Breast epithelium (tissue), 4 donors: ENCODE measurements at places on chromosomes 3 and 15.

DNA sequence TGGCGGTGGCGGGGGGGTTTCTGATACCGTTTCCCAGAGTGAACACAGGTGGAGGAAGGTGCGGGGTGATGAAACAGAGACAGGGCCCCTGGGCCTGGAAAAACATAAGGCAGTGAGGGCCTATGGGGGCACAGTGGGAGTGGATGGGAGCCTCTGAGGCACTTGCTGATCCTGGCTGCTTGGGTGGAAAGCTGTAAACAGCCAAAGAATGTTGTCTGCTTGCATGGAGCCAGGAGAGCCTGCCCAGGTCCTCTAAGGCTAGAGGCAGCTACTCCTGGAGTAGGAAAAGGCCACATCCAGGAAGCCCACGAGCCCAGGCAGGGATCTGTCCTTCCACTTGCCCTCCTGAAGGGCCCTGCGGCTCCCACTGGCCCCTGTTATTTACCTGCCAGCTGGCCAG lies 2.9 kb upstream of the SEMA3B start:
- peak overlapping the region; percentile 94 for H3K27ac ChIP-seq
- peaks cover 51% of the 10 kb centered on the region for H3K4me1 ChIP-seq
- no peaks in the 10 kb centered on the region for H3K36me3 ChIP-seq
- DNase-seq: no peak
- no peaks in the 10 kb centered on the region for H3K27me3 ChIP-seq

- DNase-seq: no peak
- H3K27ac ChIP-seq: peak overlapping the region; percentile 40
- H3K27me3 ChIP-seq: no peaks in the 10 kb centered on the region
- H3K4me3 ChIP-seq: no peak overlapping the region
Measured at GRCh38 chr3:171831936-171832335, 11.2 kb upstream of the TMEM212 start.

DNA sequence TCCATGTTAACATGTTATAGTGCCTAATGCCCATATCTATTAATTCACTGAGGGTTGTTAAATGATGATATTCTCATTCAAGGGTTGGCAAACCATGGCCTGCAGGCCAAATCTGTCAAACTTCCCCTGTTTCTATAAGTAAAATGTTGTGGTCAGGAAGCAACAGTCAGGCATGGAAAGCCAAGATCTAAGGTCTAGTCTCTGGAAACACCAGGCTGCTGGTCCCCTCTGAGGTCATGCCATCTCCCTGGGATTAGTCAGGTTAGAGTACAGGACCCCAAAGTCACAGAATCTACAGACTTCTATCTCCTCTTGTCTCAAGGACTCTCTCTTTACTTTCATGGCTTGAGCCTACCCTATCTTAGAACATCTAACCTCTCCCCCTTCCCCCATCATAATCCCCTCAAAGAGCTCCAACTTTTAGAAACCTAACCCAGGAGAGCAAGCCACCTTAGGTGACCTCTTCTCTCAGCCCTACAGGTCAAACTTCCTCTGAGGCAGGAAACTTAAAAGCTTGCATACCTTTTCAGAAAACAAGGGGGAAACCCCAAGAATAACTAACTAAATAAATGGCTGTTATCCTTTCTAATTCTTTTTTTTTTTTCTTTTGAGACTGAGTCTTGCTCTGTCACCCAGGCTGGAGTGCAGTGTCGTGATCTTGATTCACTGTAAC lies 15.3 kb upstream of the HERC1 start:
- H3K27me3 ChIP-seq: no peaks in the 10 kb centered on the region
- no peak for DNase-seq
- H3K27ac ChIP-seq: no peak overlapping the region

DNA sequence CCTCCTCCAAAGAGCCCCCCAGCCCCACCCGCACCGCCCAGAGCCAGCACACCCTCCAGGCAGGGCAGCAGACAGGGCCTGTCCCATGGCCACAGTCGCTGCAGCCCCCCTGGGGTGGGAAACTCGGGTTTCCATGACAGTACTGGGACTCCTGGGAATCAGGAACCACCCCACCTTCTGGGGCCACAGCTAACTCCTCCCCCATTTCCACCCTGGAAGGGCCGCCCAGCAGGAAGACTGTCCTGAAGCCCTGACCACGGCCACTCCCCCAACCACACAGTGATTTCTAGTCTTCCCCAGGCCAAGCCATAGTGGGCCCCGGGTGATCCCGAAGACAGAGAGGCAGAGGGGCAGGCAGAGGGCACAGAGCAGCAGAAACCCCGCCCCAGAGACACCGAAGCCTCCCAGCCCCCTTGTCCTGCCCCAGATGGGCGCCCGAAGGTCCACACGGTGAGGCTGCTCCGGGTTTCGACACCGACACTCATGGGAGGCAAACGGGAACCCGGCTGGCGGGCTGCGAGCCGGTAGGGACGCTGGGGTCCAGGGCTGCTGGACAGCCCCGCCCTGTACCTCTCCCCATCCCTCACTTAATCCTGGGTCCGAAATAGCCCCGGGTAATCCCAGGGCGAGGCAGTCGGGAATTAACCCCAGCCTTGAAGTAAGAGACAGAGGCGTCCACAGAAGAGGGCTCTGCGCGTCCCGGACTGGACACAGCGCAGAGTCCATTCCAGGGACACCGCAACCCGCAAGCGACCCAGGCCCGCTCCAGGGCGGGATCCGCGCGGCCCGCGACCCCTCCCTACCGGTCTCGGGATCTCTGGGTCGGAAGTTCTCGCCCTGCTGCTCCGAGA lies 138.4 kb downstream of the NUP210 start:
- H3K36me3 ChIP-seq: no peaks in the 10 kb centered on the region
- H3K4me3 ChIP-seq: peak overlapping the region; percentile 30
- H3K27me3 ChIP-seq: peaks cover 37% of the 10 kb centered on the region

GRCh38 chr3:33447958-33448357 lies 7.8 kb upstream of the UBP1 start:
- no peaks in the 10 kb centered on the region for H3K27me3 ChIP-seq
- no peaks in the 10 kb centered on the region for H3K36me3 ChIP-seq
- DNase-seq: no peak
- no peak overlapping the region for H3K27ac ChIP-seq
- no peak overlapping the region for H3K4me3 ChIP-seq
- H3K4me1 ChIP-seq: no peaks in the 10 kb centered on the region

DNA sequence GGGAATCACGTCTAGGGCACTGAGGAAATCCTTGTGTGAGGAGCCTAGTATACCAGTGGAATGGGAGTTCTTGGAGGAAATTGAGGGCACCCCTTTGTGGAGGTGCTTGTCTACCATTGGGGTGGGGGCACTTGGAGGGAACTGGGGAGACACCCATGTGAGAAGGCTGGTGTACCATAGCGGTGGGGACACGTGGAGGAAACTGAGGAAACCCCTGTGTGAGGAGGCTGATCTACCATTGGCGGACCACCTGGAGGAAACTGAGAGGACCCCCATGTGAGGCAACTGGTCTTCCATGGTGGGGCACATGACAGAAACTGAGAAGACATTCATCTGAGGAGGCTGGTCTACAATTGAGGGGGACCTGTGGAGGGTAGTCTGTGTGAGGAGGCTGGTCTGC lies 164.5 kb downstream of the FBLN2 start:
- no peak overlapping the region for H3K4me3 ChIP-seq
- peak; percentile 0 for DNase-seq
- no peaks in the 10 kb centered on the region for H3K36me3 ChIP-seq
- no peaks in the 10 kb centered on the region for H3K4me1 ChIP-seq
- H3K27ac ChIP-seq: no peak overlapping the region

GRCh38 chr3:9222049-9222448 lies 27.4 kb downstream of the SRGAP3 start:
- H3K4me3 ChIP-seq: no peak overlapping the region
- H3K27me3 ChIP-seq: no peaks in the 10 kb centered on the region
- no peak overlapping the region for H3K27ac ChIP-seq

DNA sequence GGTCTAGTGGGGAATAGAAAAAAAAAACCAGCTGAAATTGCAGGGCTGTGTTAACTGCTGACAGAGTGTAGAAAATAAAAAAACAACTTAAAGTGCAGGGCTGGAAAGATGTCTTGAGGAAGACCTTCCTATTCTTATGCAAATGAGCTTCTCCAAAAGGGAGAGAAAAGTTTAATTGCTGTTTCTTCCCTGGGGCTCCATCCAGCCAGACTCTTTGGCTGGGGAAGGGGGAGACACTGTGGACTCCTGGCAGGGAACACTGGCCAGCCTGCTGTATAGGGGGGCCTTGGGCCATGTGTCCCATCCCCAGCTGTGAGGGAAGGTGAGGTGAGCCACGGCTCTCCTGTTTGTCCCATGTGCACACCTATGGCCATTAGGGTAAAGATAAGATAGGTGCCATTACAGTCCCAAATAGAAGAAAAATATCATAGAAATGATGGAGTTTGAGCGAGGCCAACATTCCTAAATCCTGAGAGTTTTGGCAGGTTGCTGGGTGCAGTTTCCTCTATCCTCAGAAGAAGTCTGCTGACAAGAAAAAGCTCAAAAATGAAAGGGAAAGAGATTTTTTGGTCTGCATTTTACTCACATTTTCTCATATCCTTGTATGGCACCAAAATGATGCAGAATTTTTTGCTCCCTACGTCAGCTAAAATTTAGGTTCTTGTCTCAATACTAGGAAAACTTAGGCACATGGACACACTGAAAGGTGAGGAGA lies 901.7 kb downstream of the PLOD2 start:
- no peaks in the 10 kb centered on the region for H3K27me3 ChIP-seq
- H3K4me3 ChIP-seq: no peak overlapping the region
- no peak overlapping the region for H3K27ac ChIP-seq
- DNase-seq: no peak

- no peaks in the 10 kb centered on the region for H3K27me3 ChIP-seq
- H3K4me1 ChIP-seq: no peaks in the 10 kb centered on the region
- peak within 1 kb of the TSS; percentile 84 for H3K4me3 ChIP-seq
- H3K27ac ChIP-seq: peak within 1 kb of the TSS; percentile 93
- peak; percentile 80 for DNase-seq
Measured at GRCh38 chr3:124887177-124887931, at the start of gene ITGB5. TSS of gene ITGB5 (minus strand) at chr3:124887365. CDS start at chr3:124887000, 365 bp downstream.

DNA sequence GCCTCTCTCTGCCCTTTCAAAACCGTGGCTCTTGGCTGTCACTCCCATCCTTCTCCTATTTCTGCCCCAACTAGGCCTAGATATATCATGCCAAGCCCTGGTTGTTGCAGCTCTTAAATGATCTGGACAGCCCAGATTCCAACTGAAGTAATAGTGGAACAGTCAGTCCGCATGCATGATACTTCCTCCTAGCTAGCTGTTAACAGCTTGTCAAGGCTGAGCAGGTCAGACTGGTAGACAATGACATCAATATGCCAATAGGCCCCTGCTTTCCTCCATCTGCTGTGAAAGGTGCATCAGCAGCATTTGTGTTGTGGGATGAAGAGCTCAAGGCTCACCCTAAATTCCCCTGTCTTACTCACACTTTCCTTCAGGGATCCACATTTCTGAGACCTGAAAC lies 527.7 kb upstream of the TGFBR2 start:
- DNase-seq: no peak
- no peaks in the 10 kb centered on the region for H3K27me3 ChIP-seq
- no peak overlapping the region for H3K27ac ChIP-seq
- H3K4me3 ChIP-seq: no peak overlapping the region
- H3K36me3 ChIP-seq: no peaks in the 10 kb centered on the region
- no peaks in the 10 kb centered on the region for H3K4me1 ChIP-seq

- no peaks in the 10 kb centered on the region for H3K27me3 ChIP-seq
- H3K4me3 ChIP-seq: no peak overlapping the region
- no peak overlapping the region for H3K27ac ChIP-seq
- no peaks in the 10 kb centered on the region for H3K36me3 ChIP-seq
- no peak for DNase-seq
Measured at GRCh38 chr3:38210141-38210757, 44.9 kb downstream of the OXSR1 start.

- no peaks in the 10 kb centered on the region for H3K36me3 ChIP-seq
- no peaks in the 10 kb centered on the region for H3K27me3 ChIP-seq
- no peak for DNase-seq
- H3K27ac ChIP-seq: peak overlapping the region; percentile 41
- H3K4me1 ChIP-seq: peaks cover 3% of the 10 kb centered on the region
Measured at GRCh38 chr3:58529516-58530353, 7.3 kb downstream of the ACOX2 start.

DNA sequence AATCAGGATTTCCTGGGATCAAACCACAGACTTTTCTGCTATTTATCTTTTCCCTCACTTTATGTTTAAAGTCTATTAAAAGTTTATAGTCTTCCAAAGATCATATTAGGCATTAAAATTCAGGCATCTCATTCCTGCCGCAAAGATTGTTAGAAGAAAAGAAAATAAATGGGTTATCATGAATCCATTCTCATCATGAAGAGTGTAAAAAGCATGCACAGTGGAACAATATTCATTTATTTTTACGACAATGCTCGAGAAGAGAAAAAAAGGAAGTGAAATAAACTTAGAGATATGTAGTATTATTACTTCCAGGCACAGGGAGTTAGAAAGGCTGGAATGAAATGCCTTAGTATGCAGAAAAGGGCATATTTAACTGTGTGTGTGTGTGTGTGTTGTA lies 213.7 kb upstream of the PLSCR5 start:
- no peaks in the 10 kb centered on the region for H3K27me3 ChIP-seq
- no peaks in the 10 kb centered on the region for H3K4me1 ChIP-seq
- no peak overlapping the region for H3K27ac ChIP-seq
- H3K4me3 ChIP-seq: no peak overlapping the region

GRCh38 chr15:56040081-56041035 lies 46.9 kb upstream of the NEDD4 start:
- no peak overlapping the region for H3K4me3 ChIP-seq
- no peaks in the 10 kb centered on the region for H3K36me3 ChIP-seq
- DNase-seq: no peak
- H3K27ac ChIP-seq: peak overlapping the region; percentile 1
- H3K4me1 ChIP-seq: no peaks in the 10 kb centered on the region

DNA sequence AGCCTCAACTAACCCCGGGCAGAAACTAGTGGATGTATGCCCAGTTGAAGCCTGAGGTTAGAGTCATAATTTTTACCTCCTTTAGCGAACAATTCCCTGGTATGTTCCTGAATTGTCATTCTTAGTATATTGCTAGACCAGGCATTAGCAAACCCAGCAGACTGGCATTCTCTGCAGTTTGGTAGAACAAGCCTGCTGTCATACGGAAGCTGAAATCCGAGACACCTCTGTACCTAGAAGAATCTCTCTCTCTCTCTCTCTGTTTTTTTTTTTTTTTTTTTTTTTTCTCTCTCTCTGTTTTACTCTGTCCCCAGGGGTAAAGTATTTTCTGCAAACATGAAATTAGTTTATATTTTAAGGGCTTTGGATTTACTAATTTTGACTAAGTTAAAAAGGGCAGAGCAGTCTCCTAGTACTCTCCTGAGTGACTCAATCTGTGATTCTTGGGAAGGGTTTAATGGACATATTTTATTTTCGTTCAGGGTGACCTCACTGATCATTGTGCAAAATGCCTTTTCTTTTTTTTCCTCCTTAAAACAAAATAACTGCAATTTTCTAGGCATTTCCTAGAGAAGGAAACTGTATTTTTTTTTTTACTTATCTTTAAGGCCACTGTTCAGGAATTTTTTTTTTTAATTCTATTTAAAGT lies 133.6 kb upstream of the ICE2 start:
- peak overlapping the region; percentile 57 for H3K27ac ChIP-seq
- H3K36me3 ChIP-seq: no peaks in the 10 kb centered on the region
- no peaks in the 10 kb centered on the region for H3K4me1 ChIP-seq
- no peak for DNase-seq
- no peaks in the 10 kb centered on the region for H3K27me3 ChIP-seq
